ENCODE measurements at places on chromosomes 2 and 18.

DNA sequence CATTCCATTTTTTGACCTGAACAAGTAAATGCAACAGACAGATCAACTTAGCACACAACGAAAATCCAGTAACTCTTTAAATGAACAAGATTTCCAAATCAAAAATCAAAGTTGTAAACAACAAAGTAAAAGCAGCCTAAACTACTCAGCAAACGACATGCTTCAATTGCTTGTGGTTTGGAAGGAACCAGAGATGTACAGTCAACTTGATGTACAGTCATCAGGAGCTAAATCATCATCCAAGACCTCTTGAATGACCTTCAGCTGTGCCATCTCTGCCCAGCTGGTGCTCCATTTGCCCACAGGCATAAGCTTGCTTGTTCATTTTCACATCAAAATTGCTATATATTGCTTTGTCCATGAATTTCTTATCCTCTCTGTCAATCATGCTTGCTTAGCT, 109.8 kb downstream of the UPP2 start:
- DNase-seq = peak; percentile 24

- no peak for DNase-seq
Measured at GRCh38 chr18:46199515-46200147, 95.4 kb downstream of the HAUS1 start.

DNA sequence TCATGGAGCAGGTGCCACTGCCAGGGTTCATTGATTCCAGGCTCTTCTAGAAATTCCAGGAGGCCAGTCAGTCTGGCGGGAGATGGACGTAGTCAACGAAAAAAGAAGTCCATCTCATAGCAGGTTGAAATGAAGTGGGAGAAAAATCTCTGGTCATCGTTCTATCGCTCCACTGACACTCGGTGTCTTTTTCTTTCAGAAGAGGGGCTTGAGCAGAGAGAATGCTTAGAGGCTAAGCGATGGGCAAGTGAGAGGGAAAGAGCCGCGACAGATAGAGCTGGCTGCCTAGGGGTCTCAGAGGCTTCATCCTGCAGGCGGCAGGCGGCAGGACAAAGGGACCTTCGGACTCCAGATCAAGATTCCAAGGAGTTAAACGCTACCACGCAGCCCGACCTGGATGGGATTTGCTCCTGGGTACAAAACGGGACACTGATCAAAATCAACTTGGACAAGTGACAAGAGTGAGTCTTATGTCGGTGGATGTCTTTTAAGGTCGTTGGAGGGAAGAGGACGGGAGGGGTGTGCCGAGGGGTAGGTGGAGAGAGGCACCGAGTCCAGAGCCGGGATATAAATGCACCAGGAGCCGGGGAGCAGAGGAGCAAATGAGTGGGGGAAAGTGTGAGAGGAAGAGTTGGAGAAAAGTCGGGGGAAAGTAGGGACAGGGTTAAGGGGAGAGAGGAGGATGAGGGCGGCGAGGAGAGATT, 677 bp upstream of the TMEM178A start:
- DNase-seq = no peak

DNA sequence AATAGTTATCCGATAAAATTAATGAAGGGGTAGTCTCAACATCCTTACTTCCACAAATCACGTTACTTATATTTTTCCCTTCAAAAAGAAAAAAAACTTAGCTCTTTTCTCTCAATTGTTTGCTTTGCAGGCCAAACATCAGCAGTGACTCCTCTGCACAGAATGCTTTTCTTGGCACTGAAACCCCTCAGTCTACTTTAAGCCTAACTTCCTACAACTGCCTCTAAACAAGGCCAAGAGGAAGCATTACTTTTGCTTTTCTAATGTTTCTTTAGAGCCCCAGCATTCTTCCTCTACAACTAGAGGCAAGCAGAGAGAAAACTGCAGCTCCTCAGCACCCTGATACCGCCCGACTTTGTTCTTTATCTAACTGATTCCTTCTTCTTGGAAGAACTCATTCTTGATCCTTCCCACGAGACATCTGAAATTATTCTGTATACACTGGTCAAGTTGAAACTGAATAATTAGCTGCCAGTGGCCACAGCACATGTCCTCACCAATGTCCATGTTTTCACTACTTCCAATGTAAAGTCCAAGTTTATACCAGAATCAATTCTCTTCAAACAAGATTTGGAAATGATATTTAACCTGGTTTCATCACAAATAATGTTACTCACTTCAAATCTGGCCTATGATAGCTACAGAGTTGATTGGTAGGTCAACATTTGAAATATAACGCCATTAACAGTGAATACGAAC, 55.3 kb downstream of the DTNB start:
- peak; percentile 89 for DNase-seq

DNA sequence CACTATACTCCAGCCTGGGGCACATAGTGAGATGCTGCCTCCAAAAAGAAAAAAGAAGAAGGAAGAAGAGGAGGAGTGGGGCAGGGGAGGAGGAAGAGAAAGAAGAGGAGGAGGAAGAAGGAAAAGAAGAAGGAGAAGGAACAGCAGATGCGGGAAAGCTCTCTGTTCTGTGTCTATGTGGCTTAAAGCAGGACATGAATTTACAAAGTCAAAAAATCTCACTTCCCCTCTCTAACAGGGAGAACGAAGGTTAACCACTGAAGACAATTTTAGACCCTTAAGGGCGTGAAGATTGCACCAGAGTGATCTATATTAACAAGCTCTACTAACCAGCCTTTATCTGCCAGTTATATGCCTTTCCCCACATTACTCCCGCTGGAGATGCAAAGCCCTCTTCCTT, 258.9 kb downstream of the METTL4 start:
- DNase-seq = no peak

DNA sequence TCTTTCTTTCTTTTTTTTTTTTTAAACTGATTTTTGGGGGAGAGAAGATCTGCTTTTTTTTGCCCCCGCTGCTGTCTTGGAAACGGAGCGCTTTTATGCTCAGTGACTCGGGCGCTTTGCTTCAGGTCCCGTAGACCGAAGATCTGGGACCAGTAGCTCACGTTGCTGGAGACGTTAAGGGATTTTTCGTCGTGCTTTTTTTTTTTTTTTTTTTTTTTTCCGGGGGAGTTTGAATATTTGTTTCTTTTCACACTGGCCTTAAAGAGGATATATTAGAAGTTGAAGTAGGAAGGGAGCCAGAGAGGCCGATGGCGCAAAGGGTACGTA, 587 bp downstream of the MEIS1 start:
- no peak for DNase-seq

- DNase-seq = no peak
Measured at GRCh38 chr2:55810622-55811020, 113.0 kb downstream of the EFEMP1 start.

DNA sequence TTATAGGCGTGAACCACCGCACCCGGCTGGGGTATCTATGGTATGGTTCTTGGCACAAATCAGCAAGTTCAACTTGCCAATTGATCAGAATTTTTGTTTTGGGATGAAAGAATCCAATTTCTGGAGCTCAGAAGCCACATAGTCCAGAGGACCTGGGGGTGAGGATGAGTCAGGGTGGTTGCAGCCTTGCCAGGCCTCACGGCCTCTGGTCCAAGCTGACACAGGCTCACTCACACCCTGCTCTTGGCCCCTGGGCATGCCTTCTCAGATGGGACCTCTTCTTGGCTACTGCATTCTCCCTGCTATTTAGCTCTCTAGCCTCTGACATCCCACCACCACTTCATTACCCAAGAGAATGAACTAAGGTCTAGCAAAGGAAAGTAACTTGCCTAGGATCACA, 16.3 kb downstream of the CAPG start:
- peak; percentile 57 for DNase-seq

DNA sequence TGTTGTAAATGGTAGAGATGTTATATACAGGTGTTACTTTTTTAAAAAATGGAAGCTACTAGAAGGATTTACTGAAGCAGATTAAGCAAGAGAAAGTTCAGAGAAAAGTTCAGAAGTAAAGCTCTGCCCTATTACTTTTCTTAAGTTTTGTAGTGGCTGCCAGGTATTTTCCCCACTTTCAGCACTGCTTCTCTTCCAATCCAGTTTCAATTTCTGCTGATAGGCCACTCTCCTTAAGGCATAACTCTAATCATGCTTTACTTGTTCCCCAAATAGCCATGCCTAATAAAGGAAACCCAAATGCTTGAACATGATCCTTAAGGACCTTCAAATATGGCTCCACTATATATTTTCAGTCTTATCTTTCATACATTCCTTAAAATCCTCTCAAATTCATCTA, 880.8 kb upstream of the CDH2 start:
- no peak for DNase-seq

- no peak for DNase-seq
Measured at GRCh38 chr18:68721681-68722583, 7.0 kb upstream of the TMX3 start.

DNA sequence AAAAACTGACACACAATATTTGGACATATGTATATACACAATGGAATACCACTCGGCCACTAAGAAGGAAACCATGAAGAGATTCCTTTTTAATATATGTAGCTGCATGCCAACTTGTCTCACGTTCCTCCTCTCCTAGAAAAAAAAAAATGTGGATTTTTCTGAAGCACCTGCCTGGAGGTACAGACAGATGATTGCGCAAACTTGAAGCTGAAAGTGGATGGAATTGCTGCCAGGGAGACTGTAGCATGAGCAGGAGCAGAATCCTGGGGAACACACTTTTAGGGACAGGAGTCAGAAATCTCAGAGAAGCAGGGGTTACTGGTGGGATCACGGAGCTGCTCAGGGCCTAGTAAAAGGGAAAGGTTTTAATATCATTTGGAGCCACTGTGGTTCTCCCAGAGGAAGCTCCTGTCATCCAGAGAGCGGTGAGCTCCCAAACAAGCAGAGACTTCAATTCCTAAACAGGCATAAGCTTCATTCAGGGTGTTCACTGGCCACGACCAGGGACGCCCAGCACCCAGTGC, 640 bp upstream of the SPR start:
- DNase-seq = no peak

DNA sequence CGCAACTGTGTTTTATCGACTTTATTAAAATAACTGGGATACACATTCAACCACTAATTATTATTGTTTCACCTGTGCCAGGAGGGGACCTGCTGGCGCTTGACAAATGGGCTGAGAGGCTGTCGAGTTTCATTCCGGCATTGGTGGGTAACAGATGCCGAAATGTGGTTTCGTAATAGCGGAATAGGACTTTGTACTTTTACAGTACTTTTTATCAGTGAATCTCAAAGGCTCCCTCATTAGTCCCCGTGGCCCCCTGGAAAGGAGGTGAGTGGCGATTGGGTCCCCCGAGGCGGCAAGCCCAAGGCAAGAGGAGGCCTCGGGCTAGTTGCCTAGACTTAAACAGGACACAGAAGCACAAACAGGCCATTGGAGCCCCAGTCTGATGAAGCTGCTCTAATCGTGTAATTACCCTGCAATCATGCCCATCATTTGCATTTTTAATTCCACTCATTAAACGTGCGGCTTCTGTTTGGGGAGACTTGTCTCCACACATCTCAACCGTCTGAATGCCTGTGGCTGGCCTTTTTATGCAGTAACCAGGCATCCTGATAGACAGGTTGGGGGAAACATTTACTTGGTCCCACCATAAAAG, 193.2 kb downstream of the INO80D start:
- no peak for DNase-seq

GRCh38 chr2:47946593-47946992, 40.3 kb upstream of the FBXO11 start:
- DNase-seq = no peak

DNA sequence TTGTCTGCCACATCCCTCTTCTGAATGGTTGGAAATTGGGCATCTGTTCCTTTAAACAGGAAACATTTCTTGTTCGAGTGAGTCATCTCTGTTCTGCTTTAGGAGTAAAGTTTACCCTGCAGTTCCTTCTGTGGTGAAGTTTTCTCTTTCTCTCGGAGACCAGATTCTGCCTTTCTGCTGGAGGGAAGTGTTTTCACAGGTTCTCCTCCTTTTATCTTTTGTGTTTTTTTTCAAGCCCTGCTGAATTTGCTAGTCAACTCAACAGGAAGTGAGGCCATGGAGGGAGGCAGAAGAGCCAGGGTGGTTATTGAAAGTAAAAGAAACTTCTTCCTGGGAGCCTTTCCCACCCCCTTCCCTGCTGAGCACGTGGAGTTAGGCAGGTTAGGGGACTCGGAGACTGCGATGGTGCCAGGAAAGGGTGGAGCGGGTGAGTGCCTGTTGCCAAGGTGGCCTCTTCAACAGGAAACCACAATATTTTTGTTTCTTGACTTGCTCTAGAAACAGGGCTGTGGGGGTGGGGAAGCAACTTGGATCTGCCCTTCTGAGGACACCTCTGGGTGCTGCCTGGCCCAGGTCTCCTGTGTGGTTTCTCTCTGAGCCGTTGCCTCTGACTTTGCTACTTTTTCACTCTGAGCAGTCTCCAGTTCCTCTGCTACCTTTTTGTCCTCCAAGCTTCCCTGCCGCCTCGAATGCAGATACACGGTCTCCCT, 2.2 kb upstream of the CASP8 start:
- peak; percentile 73 for DNase-seq

DNA sequence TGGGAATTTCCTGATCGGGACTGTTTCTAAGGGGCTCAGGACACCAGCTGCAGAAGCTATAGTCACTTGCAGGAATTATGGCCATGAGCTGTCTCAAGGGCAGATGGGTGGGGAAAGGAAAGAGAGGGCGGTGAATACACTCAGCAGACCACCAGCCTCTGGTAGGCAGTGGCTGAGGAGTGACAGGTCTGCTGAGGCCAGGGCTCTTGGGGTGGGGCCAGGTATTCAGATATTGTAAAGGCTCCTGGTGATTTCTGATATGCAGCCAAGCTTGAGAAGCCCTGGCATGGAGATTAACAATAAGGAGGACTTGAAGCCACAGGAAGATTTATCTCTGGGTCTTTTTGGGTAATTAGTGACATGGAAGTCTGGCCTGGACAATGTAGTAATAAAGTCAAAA, 145.3 kb upstream of the AQP4 start:
- DNase-seq = no peak

- DNase-seq = peak; percentile 1
Measured at GRCh38 chr2:184302506-184302905, 295.8 kb upstream of the ZNF804A start.

DNA sequence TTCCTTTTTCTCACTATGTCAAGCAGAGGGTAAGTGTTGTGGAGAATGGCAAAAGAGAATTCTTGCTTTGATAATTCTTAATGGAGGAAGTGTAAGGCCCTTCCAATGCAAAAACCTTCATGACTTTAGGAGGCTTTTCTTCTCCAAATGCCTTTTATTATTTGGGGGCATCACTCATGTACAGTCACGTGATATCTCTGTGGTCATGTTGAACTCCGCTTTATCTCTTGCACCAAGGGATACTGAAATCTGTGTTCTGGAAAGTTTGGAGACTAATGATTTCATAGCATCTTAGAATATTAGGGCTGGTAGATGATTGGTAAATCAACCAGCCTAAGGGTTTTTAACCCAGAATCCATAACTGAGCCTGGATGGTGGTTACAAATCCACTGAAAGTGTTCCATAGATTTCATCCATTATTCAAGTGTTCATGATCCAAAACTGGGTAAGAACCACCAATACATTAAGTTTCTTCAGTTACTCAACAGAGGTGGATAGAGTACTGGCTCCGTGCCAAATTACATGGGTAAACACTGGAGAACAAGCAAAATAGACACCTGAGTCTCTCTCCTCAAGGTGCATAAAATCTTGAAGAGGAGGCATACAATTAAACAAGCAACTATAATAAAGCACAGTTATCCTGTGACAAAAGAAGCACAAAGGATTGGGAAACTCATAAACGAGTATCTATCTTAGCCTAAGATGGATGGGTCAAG, 169.6 kb upstream of the EPHA4 start:
- no peak for DNase-seq

- DNase-seq = no peak
Measured at GRCh38 chr18:78006774-78007260, 757.2 kb downstream of the GALR1 start.

- no peak for DNase-seq
Measured at GRCh38 chr18:54218299-54218698, 6.2 kb downstream of the MBD2 start.
